Purkinje cell (primary cell): ENCODE measurements at places on chromosomes 3 and 15. TPM values are rescaled to one million over a fixed set of nuclear protein-coding genes. Genes with fewer than 3 reads are reported as not detected.

The REC114 gene
- polyA plus RNA-seq: not detected in 2 replicates

The ALPK3 gene
- not detected in 2 replicates for polyA plus RNA-seq

The COPG1 gene
- polyA plus RNA-seq: 42.7 and 84.1 TPM in 2 replicates

The SNTN gene
- polyA plus RNA-seq: 3.5 TPM in 1 of 2 replicates, not detected in the other

The LSMEM2 gene
- not detected in 2 replicates for polyA plus RNA-seq

The ATG3 gene
- 79.4 and 102 TPM in 2 replicates for polyA plus RNA-seq

The ZNF662 gene
- polyA plus RNA-seq: 3.3 and 6.5 TPM in 2 replicates

The CLDN18 gene
- polyA plus RNA-seq: not detected in 2 replicates

The ASB14 gene
- polyA plus RNA-seq: 0.13 and 1.8 TPM in 2 replicates

The MORC1 gene
- not detected in 2 replicates for polyA plus RNA-seq

The PTX3 gene
- polyA plus RNA-seq: 0.92 TPM in 1 of 2 replicates, not detected in the other

The GDPGP1 gene
- polyA plus RNA-seq: 2.6 and 3.0 TPM in 2 replicates

The SPTBN5 gene
- 0.79 and 1.4 TPM in 2 replicates for polyA plus RNA-seq

The HMG20A gene
- polyA plus RNA-seq: 15.6 and 60.7 TPM in 2 replicates

The EPHB1 gene
- polyA plus RNA-seq: 1.4 and 1.5 TPM in 2 replicates
